ENCODE measurements at places on chromosomes 6 and 20.

DNA sequence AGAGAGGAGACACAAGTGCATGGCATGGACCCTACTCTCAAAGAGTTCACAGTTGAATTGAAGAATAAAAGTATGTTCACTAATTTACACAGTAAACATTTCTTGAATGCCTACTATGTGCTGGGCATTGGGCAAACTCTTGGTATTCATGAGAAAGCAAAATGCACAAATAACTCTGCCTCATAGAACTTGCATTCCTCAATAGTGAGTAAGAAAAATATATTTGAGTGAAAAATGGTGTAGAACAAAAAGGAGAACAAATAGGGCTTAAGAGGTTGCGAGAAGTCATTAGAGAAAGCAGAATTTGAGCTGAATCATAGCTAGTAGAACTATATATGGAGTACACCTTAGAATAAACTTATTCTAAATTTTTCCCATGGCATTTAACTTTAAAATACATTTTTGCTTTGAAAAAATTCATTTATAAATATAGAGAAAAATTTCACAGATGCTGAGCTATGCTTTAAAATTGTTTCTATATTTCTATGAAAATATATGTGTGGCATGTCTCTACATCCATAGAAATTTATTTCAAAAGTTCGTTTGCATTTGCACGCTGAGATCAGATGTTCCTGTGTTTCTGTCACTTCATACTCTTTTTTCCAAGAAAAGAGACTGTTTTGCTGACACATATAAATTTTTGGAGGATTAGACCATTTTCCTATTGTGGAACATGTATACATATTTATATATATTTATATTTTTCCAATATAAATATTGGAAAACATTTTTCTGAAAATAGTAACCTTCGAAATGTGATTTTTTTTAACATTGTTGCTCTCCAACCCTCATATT lies 236.1 kb downstream of the KCNQ5 start:
- DNase-seq: no peak

DNA sequence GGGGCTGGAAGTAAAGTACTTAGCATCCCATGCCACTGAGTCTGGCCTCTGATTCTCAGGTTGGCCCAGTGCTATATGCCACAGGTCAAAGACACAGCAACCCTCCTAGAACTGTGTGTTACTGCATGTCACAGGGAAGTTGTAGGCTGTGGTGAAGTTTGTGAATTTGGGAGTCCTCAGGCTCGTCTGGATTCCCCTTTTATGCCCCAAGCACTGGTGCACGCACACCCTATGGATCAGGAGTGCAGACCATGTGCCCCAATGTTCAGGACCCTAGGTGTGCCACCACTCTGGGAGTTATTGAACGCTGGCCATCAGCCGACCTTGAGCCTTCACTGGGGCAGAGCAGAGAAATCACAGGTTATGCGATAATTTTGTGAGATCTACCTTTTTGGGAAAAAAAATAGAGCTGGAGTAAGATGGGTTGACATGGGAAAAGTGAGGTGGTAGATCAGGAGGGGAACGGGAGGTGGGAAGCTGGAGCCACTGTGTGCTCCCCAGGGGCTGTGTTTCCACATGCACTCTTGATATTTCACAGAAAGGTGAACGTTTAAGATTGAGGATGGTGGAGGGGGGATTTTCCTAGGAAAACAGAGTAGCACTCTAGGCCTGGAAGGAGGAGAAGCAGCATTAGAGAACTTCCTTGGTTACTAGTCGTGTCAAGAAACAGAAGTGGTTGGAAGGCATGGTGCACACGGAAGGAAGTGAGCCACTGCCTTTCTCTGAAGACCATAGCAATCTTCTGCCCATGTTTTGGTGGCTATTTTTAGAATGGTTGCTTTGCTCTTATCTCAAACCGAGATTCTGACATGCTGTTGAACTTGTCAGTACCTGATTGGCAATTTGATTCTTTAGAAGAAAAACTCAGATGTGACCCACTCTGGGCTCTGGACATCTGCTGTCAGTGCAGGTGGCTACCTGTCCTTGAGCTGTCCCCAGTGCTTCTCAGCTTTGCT lies 44.1 kb downstream of the DUSP22 start:
- DNase-seq: no peak

DNA sequence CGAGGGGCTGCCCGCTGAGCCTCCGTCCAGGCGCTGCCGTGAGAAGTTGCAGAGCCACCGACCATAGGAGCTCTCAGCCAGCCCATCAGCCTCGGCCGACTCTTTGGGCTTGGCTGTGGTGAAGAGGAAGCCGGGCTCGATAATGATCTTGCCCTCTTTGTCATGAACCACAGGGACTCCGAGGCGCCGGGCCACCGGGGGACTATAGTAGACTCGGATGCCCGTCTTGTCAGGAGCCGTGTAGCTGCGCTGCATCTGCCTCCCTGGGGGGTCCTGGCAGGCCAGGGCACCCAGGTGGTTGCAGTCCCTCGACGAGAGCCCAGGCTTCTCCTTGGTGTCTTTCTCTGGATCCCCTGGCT lies 20.5 kb upstream of the DSN1 start:
- no peak for DNase-seq

DNA sequence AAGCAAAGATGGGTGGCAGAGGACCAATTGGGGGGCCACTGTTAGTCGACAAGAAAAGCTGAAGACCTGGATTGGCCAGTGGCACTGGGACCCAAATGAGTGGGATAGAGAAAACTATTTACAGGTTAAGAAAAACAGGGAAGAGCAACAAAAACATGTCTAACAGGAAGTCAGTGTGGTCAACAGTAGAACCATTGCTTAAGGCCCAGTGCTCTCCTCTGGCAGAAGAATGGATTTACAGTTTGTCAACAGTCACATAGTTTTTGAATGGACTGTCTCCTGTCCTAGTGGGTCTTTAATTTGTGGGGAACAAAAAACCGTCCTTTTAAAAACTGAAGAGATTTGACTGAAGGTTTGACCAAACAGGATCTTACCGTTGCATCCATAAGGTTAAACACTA lies 12.1 kb upstream of the WTAP start:
- no peak for DNase-seq

GRCh38 chr6:109946979-109947378 lies 31.1 kb upstream of the GPR6 start:
- no peak for DNase-seq

- no peak for DNase-seq
Measured at GRCh38 chr6:117615750-117616390, 13.6 kb upstream of the GOPC start.

GRCh38 chr6:22828179-22829062 lies 259.1 kb downstream of the HDGFL1 start:
- no peak for DNase-seq

- no peak for DNase-seq
Measured at GRCh38 chr6:89022798-89023197, 57.8 kb upstream of the PNRC1 start.

DNA sequence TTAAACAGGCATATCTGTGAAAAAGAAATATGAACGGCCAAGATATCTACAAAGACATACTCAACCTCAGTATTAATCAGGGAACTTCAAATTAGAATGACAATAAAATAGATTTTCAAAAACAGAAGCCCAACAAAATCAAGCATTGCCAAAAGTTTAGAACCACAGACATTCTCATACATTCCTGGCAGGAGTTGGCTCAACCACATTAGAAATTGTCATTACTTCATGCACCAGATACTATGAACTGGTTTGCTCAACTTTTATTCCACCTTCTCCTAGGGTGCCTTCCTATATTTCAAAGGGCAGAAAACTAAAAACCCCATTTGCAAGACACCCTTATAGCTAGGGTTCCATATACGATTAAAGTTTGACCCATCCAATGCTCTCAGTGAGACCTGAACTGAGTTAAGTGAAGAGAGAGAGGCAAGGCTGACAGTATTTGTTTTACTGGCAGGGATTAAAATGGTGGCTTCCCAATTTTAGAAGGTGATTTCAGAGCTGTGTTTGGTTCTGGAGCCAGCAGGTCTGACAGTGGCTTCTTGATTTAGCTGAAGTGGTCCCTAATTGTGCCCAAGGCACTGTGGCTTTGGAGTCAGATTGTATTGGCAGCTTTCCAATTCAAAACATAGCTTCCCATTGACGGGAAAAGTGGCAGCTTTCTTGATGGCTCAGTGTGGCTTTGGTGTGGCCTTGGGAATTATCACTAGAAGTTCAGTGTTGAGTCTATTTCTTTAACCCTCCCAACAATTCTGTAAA lies 77.1 kb upstream of the CDYL start:
- DNase-seq: no peak

- DNase-seq: no peak
Measured at GRCh38 chr20:21430020-21430419, 32.7 kb upstream of the NKX2-4 start.

DNA sequence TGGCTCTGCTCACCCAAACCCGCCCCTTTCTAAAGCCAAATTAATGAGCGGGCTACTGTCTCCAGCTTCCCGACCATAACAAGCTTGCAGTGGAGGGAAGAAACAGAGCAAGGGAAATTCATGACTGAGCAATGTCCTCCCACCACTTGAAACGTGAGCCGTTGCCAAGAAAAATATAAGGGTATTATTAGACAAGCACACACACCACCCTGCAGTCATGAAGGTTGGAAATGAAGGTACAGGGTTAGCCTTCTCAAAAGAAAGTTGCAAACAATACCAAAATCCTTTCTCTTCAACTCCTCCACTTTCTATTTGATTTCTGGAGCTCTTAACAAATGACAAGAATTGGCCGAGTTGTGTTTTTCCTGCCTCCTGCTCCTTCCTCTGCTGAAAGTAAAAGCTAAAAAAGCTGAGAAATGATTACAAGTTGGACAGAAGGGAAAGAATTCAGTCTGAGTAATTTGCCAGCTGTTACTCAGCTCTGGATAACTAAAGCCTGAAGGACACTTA lies 151.1 kb upstream of the B3GAT2 start:
- DNase-seq: no peak

DNA sequence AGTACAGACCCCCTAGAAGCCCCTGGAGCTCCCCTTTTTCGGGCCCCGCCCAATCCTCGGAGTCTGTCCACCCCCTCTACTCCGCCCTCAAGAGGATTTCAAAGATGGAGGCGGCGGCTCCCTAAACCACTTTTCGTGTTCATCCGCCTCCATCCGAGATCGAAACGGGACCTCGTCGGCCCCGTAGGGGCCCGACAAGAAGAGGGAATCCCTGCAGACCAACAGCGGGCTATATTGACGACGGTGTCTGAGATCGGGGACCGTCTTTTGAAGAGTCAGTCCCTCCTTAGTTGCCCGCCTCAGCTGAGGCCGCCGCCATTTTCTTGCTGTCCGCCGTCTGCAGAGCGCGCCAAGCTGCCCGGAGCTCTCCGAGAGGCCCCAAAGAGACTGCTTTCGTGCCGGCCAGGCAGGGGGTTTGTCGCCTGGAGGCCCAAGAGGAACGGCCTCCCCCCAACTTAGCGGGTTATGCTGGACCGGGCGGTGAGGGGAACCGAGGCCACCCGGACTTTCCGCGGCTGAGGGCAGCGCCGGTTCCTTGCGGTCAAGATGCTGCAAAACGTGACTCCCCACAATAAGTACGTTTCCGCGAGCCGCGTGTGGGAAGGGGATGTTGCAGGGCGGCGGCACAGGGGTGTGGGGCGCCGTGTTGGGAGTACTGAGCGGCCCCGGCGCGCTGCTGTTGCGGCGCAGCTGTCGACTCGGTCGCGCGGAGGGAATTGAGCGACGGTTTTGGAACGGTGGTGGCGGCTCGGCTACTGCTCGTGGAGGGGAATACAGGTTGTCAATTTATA lies 4.2 kb downstream of the BRD2 start:
- DNase-seq: peak; percentile 48

DNA sequence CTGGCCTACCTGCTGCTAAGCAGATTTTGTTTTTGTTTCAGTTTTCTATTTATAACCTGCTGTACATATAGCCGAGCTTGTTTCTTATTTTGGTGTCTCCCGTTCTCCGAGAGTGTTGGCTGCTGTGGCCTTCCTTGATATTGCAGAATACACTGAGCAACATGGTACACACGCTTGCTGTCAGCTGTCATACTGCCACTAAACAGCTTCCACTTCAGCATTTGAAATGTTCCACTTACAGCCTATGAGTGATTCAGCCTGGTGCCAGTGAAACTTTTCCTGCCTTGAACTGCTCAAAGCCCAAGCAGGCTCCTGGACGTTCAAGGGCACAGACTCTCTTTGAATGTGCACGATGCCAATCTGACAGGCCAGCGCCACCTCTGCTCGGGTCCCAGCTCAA lies 87.1 kb downstream of the PSMG4 start:
- DNase-seq: no peak

DNA sequence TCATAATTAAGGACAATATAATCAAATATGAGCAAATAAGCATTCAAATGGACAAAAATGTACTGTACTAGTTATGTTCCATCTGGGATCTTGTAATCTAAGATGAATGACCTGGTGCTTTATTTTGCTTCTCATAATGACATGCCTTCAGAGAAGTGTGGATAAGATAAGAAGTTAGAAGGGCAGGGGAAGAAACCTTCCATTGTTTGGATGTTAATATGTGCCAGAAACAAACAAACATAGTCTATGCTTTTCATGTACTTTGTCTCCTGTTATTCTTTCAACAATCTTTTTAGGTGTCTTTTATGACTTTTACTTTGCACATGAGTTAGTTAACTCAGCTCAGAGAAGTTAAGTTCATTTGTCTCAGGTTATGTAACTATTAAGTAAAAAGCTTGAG lies 511.5 kb upstream of the SOX4 start:
- DNase-seq: no peak

GRCh38 chr6:254016-254415 lies 38.3 kb upstream of the DUSP22 start:
- no peak for DNase-seq

- DNase-seq: peak; percentile 48
Measured at GRCh38 chr6:150004101-150004782, 21.1 kb downstream of the RAET1L start.

GRCh38 chr20:5372371-5372770 lies 55.6 kb upstream of the PROKR2 start:
- no peak for DNase-seq

DNA sequence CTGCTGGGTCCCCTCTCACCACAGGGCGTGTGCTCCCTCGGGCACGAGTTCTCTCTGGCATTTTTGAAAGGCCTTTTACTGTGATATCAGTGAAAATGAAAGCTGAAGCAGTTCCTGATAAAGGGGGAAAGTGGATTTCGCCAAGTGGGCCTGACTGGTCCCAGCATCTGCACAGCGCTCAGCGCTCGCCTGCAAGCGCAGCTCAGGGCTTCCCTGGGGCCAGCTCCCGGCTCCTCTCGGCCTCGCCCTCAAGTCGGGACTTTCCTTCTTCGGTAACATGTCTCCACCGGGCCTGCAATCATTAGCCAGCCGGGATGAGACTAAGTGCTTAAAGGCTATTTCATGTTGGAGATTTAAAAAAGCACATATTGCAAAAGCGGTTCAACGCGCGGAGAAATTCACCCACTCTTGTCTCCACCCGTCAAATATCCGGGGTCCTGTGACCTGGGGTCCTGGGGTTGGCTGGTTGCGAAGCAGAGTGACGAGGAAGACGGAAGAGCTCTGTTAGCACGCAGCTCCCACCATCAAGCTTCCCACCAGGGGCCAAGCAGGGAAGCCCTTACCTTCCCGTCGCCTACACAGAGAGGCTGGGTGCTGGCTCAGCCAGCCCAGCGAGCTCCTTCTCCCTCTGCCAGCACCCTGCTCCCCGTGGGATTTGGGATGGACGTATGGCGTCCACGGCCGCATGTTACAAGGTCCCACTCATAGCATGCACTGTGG lies 114.1 kb downstream of the SMOC2 start:
- DNase-seq: no peak

All from T follicular helper cell (primary cell).